ENCODE measurements at places on chromosomes 16 and 17.
A peak's percentile ranks its signal among the peaks of the same experiment; 100 is the strongest.

DNA sequence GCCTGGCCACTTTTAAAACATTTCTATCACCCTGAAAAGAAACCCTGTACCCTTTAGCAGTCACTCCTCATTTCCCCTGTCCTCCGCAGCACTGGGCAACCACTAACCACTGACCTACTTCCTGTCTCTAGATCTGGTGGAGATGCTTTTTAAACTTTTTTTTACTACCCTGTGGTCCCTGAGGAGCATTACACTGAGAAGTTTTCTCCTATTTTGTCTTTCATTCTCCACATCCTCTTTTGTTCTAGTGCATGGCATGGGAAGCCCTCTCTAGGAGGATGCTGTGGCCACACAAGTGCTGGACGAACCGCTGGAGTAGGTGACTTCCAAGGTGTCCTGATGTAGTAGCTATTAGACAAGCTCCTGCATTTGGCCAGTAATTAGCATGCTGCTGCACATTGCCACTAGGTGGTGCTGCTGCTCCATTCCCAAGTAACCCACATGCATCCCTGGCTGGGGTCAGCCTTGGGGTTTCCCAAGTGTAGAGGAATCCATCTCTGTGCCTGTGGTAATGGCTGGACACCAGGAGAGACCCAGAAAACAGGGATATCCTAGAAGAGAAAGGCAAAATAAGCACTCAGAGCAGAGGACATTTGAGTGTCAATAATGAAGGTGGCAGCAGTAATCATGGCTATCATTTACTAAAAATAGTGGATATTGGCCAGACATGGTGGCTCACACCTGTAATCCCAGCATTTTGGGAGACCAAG, 143.8 kb upstream of the CRHR1 start:
- DNase-seq, result peak; percentile 47

DNA sequence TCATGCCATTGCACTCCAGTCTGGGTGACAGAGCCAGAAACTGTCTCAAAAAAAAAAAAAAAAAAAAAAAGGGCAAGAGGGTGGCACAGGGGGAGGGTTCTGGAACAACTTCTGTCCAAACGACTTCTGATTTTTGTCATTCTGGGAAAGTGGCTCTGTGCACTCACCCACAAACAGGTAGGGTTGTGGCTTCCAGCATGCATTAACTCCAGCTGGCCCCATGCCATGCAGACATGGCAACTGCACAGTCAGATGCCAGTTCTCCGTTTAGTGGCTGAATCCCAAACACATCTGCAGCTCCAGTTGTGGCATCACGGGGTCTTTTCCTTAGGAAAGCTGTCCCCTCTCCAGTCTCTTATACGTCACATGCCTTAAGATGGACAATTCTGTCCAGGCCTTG, 30.3 kb downstream of the B4GALNT2 start:
- DNase-seq, result no peak

DNA sequence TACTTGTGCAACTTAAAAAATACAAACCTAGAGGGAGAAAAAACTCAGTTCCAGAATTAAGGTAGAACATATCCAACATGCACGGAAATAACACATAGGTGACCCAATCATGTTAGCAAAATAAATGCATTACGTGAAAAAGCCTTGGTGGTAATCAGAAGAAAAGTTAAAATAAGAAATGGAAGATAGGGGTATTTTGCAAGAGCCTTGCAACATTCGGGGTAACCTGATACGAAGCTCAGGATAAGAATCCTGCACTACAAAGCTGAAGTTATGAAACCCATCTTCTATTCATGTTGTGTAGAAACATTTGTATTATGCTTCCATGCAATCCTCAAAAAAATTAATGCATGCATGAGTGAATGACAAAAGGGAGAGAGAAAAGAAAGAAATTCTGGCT, 33.1 kb downstream of the CHCT1 start:
- DNase-seq, result no peak

GRCh38 chr17:57506774-57507127, 238.3 kb downstream of the CCDC182 start:
- DNase-seq, result no peak

All from RCC 7860 (cell line).